ENCODE measurements at places on chromosomes 11 and 22.

- no peak for DNase-seq
Observed at GRCh38 chr11:28878025-28878424, 769.8 kb downstream of the METTL15 start.

DNA sequence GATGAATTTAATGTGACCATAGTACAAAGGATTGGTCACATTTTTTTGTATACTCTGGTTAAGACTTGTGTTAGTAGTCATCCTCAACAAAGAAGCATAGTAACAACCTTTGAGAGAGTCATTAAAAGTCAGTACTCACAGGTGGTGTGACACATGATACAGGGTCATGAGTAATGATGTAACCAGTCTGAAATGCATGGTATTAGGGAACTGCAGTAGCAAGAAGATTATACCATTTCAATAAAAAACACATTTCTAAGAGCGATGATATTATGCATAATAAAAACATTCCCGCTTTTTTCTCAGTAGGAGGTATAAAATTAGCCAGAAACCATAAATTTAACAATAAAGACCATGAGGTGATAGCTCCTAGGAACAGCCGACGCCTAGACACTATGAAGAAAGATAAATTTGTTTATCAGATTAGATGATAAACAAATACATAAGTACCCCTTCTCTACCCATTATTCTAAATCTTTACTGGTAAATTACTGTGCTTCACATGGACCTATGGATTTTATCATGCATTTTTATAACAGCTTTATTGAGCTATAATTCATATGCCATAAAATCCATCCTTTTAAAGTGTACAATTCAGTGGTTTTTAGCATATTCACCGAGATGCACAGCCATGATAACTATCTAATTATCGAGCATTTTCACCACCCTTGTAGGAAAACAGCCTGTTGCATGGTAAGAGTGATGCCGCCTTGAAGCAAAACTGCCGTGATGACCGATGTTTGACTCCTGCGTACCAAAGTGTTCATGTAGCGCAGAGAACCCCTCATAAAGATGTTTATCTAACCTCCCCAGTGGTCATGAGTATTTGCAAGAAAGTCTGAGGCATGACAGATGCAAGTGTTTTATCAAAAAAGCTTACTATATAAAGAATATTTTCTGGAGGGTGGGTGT lies 41.8 kb downstream of the TMPRSS5 start:
- DNase-seq, result no peak

- DNase-seq, result no peak
Observed at GRCh38 chr11:125679397-125679796, 1.2 kb downstream of the ACRV1 start.

DNA sequence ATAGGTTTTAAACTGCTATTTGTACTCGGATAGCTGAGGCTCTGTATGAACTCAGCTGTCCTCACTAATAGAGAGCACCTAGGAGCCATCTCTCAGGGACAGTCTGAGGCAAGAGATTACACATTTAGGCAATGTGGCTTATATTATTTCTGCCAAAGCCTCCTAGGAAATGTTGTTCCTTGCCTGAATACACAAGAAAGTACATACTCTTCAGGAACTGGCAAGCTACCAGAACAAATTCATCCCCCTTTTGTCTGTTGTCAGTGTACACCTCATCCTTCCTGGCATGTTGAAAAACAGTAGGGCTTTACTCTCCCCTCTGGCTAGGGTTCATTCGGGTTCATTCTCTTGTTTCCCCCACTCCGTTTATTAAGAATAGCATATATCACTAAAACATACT lies 615.9 kb upstream of the FAT3 start:
- no peak for DNase-seq

DNA sequence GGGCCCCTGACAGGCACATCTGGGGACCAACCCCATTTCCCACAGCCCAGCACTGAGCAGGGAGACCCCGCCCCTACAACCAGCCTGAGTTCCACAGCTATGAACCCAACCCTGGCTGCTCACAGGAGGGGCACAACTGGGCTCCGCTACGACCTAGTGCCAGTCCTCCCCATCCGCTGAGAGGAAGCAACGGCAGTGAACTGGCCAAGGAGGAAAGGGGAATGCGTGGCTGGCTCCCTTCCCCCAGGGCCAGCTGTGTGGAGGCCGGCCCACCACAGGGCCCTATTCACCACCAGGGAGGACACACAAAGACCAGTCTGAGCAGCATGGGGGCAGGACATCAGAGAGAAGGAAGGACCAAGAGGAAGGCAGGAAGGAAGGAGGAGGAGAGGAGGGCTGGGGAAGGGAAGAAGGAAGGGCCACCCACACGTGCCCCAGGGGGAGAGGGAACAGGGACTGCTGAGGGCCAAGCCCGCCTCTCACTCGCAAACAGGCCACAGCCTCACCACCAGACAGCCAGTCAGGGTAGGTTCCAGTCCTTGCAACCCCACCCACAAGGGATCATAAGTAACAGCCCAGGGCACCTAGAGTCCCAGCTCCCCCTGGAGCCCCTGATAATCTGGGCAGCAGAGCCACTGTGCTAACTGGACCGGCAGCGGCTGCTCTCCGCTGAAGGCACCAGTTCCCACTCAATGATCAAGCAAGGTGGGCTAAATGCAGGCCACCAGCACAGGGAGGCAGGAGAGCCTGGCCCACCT lies 8.5 kb upstream of the GAL3ST1 start:
- peak; percentile 77 for DNase-seq

GRCh38 chr22:33038836-33039235 lies 19.3 kb downstream of the SYN3 start:
- DNase-seq, result no peak

GRCh38 chr11:122310766-122311165 lies 194.8 kb upstream of the BLID start:
- peak; percentile 86 for DNase-seq

DNA sequence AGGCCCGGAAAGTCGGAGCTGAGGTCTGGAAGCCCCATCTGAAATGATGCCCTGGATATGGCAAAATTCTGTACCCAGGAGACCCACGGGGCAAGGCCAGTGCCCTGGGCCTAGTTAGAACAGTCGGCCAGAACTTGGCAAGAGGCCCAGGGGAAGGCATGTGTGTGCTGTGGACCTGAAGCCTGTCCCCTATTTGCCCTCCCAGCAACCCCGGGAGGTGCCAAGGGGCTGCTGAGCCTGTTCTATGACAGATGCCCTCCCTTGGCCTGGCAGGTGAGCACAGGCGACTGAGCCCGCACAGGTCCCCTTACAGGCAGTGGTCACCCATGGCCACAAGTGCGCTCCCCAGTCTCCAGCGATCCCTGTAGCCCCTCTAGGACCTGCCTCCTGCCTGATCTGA lies 51.7 kb downstream of the NAT10 start:
- no peak for DNase-seq

GRCh38 chr11:64245401-64245796 lies 1.3 kb downstream of the PPP1R14B start:
- DNase-seq, result no peak

DNA sequence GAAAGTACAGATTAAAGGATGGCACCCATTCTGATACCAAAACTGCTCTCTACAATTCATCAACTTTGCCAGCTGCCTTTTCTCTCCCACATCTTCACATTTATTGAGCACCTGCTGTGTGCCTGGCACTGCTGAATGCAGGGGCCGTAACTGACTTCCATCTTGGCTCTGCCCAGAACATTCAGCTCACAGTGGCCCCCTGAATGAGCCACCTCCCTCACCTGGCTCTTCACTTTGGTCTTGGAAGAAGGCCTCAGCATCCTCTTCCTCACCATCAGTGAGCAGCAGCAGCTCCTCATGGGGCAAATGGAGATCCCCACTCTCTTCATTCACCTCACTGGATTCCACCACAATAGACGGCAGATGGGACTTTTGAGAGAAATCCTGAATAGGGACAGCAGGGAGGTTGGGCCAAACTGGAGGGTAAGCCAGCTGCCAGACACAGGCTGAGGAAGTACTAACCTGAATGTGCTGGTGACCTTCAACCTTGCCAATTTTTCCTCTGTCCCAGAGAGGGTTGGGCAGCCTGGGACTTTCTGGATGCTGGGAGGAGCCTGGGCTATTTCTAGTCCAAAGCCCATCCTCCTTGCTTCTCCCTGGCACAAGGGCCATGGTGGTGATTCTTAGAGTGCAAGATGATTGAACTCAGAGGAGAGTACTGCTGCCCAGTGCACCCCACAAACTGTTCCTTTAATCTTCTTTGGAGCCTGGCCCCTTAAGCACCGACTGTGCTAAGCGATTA lies 1.9 kb upstream of the UQCC3 start:
- DNase-seq, result no peak

- no peak for DNase-seq
Observed at GRCh38 chr11:43914466-43914865, 28.0 kb upstream of the C11orf96 start.

DNA sequence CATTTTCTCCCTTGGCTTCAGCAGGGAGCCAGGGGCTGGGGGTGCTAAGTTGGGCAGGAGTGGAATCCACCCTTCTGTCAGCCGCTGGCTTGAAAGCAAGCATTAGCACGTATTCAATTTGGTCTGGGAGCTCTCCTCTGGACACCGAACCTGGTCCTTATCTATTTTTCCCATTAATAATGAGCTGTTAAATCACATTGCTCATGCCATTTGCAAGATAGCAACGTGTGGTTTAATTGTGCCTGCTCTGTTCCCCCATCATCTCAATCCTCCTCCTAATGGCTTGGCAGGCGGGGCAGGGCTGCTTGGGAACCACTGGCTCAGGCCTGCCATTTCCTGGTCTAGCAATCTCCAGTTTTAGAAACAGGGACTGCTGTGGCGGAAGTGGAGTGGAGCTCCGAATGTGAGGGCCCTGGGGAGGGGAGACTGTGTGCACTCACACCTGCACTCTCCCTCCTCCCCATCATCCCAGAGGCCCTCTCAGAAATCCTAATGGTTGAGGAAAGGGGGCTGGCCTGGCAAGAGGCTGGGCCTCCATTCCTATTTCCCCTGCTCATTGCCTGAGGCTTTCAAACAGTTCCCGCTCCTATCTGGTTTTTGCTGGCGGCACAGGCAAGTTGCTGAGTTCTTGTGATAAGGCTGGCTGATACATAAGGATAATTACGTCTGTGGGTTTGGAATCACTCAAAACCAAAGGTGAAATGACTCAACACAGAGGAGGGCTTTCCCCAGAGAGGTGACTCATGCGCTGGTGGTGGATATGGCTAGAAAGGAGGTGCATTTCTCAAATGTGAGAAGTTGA lies 201.2 kb upstream of the E2F8 start:
- DNase-seq, result no peak

DNA sequence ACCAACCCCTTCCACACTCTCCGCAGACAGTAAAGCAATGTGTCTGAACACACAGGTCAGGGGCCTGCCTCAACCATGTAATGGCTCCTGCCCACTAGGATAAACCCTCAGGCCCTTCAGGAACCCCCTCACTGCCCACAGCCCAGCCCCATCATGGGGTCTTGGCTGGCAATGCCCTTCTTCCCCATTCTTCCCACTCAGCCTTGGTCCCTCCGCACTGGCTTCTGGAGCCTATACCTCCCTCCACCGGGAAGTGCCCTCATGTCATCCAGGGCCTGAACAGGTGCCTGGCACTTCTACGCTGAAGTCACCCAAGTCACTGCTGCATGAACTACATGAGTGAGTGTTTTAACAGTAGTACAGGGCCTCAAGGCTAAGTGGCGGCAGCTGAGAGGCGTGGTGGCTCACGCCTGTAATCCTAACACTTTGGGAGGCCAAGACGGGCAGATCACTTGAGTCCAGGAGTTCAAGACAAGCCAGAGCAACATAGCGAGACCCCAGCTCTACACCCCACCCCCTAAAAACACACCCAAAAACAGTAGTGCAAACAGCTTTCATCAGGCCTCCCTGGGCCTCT lies 74.8 kb upstream of the PITPNB start:
- DNase-seq, result no peak

DNA sequence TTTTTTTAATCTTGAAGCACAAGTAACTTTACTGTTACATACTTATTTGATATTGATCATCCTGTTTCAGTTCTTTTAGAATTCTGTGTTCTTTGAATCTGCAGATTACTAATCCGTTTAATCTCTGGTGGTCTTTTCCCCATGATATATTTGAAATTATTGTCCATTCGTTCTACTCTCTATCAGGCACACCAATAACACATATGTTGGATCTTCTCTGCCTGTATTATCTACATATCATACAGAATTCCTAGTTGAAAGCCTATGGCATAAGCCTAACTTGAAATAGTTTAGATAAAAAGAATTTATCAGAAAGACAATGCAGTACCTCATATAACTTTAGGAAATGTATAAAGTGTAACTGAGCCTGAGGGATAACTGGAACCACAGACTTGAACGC lies 32.6 kb downstream of the STK33 start:
- DNase-seq, result no peak

- no peak for DNase-seq
Observed at GRCh38 chr11:132410383-132410782, 1040.0 kb downstream of the NTM start.

DNA sequence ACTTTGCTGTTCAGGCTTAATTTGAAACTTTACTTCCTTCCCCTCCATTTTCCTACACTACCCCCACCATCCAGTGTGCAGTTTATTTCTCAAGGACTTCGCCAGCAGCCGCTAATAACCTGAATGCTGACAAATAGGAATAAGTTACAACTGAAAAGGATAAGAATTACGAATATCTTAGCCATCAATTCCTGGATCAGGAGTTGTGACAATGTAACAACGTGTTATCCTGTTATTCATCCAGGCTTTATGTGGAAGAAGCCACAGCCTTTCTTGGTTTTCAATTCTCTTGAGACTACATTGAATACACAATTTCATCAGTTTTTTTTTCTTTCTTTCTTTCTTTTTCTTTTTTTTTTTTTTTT lies 5.9 kb downstream of the HBG1 start:
- no peak for DNase-seq

DNA sequence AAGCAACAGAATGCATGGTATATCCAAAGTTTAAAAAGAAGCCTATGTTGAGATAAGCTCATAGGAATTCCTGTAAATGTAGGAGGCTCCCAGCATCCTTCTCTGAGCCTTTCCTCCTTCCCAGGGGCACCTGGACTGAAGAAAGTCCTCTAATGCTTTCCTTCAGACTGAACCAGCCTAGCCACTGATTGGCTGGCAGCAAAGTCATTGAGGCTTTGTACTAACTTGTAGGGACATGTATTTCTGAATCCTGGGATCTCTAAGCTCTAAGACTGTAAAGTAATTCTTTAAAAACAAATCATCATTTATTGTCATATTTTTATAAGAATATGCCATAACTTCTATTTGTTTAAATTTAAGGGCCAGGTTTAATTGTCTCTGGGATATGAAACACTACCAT lies 23.9 kb upstream of the PANX1 start:
- no peak for DNase-seq

GRCh38 chr11:22584976-22585375 lies 40.6 kb downstream of the FANCF start:
- no peak for DNase-seq

DNA sequence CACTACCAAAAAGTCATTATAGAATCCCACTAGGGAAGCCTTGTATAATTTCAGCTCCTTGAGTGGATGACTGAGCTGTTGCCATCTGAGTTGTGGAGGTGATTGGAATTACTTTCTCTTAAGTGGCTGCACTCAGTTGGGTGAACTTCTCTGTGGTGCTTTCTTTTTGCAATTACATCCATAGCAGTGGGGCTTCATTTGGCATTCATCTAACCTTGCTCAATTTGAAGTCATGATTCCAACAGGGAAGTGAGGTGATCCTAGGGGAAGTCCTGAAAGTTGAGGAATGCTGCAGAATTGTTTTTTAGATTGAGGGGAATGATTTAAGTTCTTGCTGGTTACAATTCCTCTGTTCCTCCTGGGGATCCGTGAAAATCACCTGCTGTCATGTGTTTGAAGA lies 39.6 kb downstream of the ARHGAP42 start:
- DNase-seq, result no peak
